ENCODE measurements at places on chromosomes 16 and 17.

DNA sequence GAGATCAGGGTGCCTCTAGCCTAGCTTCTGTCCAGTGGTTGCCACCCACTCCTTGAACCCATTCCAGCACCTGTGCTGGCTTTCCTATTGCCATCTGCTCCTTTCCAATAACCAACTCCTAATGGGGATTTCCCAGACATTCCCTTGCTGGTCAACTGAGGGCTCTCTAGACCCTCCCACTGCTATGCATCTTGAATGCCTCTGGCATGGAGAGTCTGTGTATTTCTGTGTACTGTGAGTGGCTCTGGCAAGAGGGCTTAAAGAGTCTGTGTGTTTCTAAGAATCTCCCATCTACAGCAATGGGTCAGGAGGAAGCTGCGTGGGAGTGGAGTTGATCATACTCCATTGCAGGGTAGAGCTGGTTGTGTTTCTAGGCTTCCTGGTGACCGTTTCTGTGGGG lies 11.0 kb upstream of the EPN3 start:
- no peak for DNase-seq

DNA sequence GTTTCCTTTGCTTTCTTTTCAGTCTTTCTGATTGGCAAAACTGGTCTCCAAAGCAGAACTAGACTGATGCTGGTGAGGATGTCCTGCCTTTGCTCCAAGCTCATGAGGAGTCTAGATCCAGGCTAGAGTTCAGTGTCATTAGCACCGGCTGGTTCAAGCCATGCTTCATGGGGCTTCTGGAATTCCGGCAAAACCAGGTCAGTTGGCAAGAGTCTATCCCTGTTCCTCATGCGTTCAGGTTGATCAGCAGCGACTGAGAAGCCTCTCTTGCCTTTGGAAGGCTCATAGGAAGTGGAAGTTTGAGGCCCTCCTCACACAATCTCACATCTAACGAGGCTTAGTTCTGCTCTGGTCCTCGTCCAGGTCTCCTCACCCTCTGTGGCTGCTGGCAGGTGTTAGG lies 194.3 kb downstream of the HS3ST3A1 start:
- DNase-seq: no peak

DNA sequence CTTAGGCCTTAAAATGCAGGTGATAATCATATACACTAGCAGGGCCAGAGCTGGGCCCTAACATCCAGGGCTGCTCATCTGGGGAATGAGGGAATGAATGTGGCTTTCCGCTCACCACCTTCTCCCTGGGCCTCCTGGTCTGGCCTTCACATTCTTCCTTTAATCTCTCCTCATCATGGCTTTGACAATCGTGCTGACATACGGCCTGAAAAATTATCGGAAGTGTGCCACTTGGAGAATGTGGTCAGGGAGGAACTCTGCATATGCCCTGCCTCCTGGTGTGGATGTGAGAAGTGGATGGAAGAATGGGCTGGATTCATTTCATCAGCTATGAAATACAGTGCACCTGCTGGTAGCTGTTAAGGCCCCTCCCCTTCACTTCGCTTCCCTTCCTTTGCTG lies 2.4 kb downstream of the WSCD1 start:
- no peak for DNase-seq

DNA sequence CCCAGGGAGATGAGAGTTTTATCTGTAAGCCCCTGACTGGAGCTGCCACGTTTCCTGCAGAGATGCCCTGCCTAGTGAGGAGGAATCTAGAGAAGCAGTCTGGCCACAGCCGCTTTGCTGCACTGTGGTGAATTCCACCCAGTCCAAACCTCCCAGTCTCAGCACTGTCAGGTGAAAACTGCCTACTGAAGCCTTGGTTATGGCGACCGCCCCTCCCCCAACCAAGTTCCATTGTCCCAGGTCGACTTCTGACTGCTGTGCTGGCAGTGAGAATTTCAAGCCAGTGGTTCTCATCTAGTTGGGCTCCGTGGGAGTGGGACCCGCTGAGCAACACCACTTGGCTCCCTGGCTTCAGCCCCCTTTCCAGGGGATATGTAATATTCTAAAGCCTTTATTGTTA lies 10.2 kb upstream of the LYZL6 start:
- DNase-seq: no peak

DNA sequence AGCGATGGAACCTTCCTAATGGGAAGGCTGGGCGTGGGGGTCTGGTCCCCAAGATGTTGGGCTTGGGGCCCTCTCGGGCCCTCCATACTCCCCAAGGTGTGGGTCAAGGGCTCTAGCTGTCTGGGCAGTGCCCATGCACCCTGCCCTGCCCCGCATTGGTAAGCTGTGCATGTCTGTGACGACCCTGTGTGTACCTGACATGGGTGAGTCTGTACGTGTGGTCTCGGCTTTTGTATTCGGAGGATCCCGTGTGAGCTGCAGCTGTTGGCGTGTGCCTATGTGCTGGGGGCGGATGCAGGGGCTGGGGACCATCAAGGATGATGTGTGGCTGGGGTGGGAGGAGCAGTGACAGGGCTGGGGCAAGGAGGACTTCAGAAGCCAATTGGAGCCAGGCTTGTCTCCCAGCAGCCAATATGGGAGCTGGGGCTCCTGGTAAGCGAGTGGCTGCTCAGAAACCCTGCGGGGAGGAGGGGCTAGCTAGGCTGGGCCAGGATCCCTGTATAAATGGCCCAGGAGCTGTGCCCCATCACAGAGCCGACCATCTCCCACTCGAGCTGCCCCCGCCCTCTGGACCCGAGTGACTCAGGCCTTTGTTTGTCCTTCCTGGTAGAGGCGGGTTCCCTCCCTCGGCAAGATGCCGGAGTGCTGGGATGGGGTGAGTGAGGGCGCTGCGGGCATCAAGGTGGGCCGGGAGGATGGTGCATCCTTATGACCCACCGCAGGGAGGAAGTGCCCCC lies at the start of gene NDRG4:
Gene NDRG4 (plus strand): TSS at position 529 of the 737 bp plus-strand sequence. CDS start 106 bp downstream, at position 635.
- DNase-seq: no peak

DNA sequence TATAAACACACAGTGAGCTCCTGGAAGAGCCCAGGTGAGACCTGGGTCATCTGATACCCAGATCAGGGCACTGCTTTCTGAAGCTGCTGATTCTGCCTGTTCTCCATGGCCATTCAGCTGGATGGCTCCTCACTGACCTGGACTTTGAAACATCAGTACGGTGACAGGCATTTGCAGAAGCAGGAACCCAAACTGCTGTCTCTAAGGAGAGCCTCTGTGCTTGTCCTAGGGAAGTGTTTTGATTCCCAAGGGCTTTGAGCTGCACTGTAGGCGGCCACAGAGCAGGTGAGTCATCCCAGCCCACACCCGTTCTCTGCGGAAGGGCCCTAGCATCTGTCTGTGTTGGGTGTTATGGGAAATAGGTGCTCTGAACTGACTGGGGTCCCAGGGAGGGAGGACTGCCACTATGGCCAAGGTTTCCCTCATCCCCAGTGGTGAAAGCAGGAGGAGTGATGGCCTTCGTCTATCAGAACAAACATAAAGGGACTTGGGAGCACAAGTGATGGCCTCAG lies 60.7 kb upstream of the ADCY9 start:
- DNase-seq: no peak

- DNase-seq: no peak
These were observed 19.9 kb upstream of the KPNB1 start for GRCh38 chr17:47629826-47630225.

DNA sequence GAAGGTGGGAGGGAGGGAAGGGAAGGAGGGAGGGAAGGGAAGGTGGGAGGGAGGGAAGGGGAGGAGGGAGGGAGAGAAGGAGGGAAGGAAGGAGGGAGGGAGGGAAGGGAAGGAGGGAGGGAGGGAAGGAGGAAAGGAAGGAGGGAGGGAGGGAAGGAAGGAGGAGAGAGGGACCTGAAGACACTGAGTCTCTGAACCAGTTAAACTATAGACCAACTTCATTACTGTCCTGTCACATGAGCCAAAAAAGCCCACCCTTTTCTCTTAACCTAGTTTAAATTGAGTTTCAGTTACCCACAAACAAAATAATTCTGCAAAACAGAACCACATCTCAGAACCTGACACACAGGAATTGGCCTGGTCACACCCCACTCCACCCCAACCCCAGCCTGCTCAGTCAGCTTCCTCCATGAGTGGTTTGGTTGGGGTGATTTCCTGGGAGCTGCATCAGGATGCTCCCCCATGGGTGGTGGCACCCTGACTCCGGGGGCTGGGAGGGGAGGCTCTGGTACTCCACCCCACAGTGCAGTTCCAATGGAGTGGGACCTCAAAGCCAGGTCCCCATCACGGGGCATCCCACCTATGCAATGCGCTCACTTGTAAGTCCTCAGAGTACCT lies 4.7 kb upstream of the PRR29 start:
- DNase-seq: no peak

- no peak for DNase-seq
These were observed 638.0 kb downstream of the MAF start for GRCh38 chr16:78962457-78962929.
